Left ventricle myocardium superior (tissue), 1 donor: ENCODE measurements at places on chromosomes 2 and 18.
A peak's percentile ranks its signal among the peaks of the same experiment; 100 is the strongest.

DNA sequence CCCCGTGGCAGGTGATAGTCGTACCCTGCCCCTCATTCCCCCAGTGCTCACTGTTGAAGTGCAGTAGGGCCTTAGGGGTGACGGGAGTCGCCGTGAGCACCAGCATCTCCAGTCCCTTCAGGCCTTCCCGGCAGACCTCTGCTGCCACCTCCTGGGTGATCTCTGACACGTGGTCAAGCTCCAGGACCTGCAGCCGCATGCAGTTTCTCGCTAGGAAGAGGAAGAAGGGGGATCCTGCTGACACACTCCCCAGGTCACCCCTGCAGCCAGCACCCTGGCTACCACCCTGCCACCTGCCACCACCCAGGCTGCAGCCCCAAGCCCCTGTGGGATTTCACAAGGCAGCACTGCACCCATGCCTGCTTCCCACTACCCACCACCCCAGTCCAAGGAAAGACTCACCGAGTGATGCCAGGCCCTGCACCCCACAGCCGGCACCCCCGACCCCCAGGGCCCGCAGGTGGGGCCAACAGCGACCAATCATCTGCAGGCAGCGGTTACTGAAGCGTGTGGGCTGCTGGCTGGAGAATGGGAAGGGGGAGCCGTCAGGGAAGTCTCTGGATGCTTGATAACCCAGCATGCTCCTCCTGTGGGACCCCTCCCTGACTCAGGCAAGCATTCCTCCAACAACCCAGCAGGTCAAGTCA lies 23.8 kb downstream of the FBXO41 start:
- DNase-seq: peak; percentile 59

GRCh38 chr18:8667846-8668245 lies 37.5 kb upstream of the MTCL1 start:
- no peak for DNase-seq

DNA sequence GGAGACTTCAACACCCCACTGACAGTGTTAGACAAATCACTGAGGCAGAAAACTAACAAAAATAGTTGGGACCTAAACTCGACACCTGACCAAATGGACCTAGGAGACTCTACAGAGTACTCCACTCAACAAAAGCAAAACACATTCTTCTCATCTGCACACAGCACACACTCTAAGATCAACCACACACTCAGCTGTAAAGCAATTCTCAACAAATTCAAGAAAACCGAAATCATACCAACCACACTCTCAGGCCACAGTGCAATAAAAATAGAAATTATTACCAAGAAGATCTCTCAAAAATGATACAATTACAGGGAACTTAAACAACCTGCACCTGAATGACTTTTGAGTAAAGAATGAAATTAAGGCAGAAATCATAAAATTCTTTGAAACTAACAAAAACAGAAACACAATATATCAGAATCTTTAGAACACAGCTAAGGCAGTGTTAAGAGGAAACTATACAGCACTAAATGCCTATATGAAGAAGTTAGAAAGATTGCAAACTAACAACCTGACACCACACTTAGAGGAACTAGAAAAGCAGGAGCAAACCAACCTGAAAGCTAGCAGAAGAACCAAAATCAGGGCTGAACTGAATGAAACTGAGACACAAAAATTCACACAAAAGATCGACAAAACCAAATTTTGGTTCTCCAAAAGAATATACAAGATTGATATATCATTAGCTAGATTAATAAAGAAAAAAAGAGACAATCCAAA lies 46.3 kb downstream of the RTTN start:
- no peak for DNase-seq

DNA sequence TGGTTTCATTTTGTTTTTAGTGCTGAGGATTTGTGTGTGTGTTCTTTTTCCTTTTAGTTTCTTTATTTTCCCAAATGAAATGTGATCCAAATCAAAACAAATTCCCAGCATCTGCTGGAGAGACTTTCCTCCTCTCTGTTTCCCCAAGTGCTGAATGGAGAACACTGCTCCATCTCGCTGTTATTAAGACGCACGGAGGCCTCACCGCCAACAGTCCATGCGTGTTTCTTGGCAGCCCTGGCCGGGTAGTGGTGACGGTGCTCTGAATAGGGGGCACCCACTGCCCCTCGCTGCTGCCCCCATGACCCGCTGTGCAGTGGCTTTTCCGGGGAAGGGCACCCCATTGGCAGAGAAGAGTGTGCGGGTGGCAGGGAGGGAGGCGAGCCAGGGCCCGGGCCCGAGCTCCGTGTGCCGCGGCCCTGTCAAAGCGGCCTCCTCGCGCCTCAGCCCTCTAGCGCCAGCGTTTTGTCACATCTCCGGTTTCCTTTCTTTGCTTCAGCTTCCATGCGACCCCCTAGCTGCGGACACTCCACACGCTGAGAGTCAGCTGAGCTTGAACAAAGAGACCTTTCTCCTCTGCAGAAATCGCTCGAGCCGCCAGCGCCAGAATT lies 473.7 kb upstream of the SALL3 start:
- no peak for DNase-seq

GRCh38 chr18:62026586-62026985 lies 133.8 kb upstream of the RNF152 start:
- no peak for DNase-seq

GRCh38 chr2:86072271-86072858 lies 33.3 kb downstream of the POLR1A start:
- DNase-seq: peak; percentile 73

DNA sequence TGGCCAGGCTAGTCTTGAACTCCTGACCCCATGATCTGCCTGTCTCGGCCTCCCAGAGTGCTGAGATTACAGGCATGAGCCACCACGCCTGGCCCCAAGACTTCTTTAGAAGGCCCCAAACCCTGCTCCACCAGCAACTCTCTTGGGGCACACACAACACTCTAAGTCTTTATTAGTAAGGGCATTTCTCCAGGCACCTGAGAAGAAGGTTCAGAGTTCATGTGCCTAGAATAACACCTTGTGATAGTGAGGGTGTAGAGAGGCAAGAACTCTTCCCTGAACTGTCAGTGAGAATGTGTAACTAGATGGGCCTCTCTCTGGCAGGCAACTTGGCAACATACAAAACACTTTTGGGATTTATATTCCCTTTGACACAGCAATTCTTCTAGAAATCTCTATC lies 43.8 kb downstream of the SH2D6 start:
- no peak for DNase-seq

- no peak for DNase-seq
Measured at GRCh38 chr18:46950064-46950656, 32.8 kb downstream of the KATNAL2 start.

GRCh38 chr2:216881411-216881810 lies 21.5 kb upstream of the TNP1 start:
- no peak for DNase-seq

DNA sequence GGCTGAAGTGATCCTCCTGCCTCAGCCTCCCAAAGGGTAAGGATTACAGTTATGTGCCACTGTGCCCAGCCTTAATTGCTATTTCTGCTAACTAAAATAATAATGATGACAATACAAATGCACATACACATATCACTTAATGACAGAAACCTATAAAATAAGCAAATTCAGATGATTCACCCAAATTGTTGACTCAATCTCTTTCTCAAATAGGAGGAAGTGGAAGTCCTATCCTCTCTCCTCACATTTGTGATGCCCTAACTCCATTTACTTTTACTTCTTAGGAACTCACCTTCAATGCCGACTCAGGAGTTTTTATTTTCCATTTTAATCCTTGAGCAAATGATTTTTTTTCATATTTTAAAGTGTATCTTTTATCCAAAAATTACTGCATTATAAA lies 24.5 kb upstream of the RAPH1 start:
- no peak for DNase-seq
